NCI-H524 treated with DMSO at 0.1 percent for 48 hours (cell line): ENCODE measurements at places on chromosomes 5 and 9.
A peak's percentile ranks its signal among the peaks of the same experiment; 100 is the strongest.

- no peak for DNase-seq
These were observed 78.4 kb downstream of the SEMA5A start for GRCh38 chr5:9467199-9468059.

DNA sequence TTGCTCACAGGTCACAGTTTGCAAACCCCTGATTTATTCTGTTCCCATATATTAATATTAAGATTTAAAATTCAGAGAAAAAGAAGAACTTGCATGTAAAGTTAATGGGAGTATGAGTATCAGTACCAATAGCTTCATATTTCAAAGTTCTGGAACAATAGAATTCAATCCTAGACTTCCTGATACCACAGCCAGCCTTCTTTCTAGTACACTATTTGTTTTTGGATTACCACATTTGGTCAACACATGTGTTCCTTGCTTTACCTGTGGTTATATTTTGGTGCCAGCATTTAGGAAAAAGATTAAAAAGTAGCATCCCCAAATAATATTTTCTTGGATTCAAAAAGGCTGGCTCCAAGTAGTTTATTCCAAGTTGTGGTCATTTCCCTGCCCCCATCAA lies 49.5 kb downstream of the SPINK5 start:
- no peak for DNase-seq

DNA sequence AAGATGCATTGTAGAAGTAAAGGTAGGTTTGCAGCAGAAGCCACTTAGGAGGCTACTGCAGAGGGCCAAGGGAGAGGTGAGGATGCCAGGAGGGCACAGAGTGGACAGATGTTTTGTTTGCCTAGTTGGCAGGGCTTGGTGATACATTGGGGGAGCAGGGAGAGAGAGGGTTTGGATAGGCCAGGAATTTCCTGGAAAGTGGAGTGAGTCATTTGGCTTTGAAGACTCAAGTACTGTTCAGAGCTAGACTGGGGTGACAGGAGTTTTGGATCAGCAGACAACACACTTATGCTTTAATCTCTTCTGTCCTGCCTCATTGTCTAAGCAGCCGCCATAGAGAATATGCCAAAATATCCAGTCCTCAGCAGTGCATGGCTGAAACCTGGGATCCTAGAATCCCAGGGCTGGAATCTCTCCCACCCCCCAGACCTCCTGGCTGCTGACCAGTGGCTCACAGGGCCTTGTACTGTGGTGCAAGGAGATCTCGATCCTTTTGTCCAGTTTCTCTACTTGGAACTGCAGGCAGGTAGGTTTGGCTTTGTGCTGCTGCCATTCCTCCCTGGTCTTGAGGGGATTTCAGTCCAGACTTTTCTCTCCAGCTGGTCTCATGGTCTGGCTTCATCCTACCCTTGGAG lies 11.0 kb downstream of the TMEM268 start:
- DNase-seq: no peak

- no peak for DNase-seq
These were observed 40.6 kb upstream of the ZNG1F start for GRCh38 chr9:41229408-41230401.

DNA sequence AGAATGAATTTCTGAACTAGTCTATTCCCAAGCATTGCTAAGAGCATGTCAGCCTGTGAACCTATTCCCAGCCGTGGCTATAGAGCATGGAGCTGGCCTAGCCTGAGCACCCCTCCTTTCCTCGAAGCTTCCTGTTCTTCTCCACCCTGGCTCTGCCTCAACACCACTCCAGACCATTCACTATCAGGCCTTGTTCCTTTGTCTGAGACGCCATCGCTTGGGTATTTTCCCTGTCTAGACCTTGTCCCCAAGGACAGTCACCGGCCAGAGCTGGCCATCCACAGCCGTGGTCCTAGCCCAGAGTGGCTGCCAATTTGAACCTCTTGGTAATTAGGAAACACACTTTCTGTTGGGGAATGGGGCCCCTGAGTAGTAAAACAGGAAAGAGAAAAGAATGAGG lies 105.8 kb downstream of the LIFR start:
- DNase-seq: no peak

DNA sequence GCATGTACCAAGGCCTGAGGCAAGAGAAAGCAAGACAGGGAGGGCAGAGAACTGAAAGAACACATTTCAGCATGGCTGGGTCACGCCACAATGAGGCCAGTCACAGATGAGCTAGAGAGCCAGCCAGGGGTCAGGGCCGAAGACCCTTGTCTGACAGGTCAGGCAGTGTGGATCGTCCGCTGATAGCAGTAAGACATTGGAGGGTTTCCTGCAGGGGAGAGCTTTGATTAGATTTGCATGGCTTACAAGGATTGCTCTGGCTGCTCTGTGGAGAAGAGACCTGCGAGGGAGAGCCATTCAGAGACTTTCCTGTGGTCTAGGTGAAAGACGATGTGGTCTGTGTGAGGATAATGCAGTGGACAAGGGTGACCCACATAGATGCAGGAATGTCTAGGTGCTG lies 93.1 kb downstream of the RALGPS1 start:
- no peak for DNase-seq

DNA sequence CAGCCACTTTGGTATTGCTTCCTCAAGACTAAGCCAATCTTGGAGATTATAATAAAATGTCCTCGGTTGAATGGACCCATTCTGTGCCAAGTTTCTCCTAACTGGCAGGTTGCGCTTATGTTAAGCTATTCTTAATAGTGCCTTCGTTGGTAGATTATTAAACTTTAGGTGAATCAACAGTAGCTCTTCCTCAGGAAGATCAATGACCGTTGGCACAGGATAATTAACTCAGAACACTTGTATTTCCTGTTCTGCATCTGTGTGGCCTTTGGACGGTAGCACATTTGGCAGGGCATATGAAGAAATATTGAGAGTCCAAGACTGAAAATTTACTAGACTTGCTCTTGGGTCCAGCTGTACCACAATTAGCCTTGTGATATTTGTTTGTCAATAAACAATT lies 402.9 kb downstream of the MLLT3 start:
- no peak for DNase-seq

- peak; percentile 95 for DNase-seq
These were observed 16.3 kb upstream of the DCP2 start for GRCh38 chr5:112960315-112960714.

DNA sequence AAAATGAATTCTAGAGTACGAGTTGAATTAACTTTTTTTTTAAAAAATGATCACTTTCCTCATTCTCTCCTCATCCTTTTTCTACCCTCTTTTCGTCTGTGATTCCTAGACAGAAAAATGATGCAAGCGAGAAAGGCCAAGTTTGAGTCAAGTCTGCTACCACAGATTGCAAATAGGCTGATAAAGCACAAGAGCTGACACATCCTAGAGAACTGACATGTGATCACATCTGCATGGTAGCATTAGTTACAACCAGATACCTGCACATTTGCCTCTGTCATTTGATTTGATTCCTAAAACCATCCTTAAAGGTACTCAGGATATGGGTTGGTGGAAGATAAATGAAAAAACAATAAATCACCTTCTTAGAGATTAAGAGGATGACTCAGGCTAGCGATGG lies 225.4 kb upstream of the PPP1R2B start:
- DNase-seq: no peak

GRCh38 chr5:147998704-147999103 lies 65.1 kb upstream of the SPINK5 start:
- no peak for DNase-seq

GRCh38 chr5:153543288-153543687 lies 52.8 kb downstream of the GRIA1 start:
- no peak for DNase-seq

DNA sequence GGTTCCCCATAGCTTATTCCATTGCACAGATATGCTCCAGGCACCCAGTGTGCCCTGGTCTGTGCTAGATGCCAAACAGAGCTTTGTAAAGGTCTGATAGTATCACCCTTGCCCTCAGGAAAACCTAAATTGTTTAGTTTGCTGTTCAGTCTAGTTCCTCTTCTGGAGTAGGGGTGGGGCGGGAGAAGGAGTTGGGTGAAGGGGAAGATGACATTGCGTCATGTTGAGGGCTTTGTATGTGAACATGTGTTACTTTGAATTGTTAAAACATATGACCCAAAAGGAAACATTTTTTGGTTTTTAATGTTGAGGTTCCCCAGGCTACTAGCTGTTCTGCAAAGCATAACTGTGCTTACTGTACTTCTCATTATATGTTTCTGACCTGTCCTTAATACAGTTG lies 40.6 kb downstream of the HACD4 start:
- DNase-seq: no peak

DNA sequence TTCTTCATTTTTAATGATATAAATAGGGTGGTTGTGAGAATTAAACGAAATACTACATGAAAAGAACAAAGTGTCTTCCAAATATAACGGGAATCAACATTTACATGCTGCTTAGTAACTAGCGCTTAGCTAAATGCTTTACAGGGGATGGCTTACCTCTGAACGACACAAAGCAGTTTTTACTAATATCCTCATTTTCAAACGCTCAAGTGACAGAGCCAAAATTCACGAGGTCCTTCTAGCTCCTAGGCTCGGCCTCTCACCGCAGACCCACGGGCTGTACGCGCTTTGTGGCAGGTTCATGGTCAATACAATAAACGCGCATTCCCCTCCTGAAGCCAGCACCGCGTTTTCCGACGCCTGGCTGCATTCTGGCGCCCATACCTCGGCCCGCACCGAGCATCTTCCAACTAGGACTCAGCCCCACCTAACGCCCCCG lies 442 bp downstream of the ZNF510 start:
- no peak for DNase-seq

DNA sequence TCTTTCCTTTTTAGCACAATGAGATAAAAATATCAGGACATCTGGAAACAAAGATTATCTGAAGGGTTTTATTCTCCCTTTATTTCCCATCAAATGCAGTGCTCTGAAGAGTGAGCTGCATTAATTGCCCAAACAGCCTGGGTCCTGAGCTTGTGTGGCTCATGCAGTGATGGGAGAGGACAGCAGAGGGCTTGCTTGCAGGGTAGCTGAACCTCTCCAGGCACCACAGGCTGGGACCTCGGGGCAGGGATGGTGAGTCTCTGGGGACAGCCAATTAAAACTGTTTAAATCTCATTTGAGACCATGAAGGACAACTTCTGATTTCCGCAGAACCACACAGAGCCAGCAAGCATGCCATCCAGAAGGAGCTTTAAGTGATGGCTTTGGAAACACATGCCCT lies 71.2 kb downstream of the PLAC8L1 start:
- DNase-seq: no peak

- DNase-seq: no peak
These were observed 9.5 kb downstream of the TOR4A start for GRCh38 chr9:137286975-137287383.

DNA sequence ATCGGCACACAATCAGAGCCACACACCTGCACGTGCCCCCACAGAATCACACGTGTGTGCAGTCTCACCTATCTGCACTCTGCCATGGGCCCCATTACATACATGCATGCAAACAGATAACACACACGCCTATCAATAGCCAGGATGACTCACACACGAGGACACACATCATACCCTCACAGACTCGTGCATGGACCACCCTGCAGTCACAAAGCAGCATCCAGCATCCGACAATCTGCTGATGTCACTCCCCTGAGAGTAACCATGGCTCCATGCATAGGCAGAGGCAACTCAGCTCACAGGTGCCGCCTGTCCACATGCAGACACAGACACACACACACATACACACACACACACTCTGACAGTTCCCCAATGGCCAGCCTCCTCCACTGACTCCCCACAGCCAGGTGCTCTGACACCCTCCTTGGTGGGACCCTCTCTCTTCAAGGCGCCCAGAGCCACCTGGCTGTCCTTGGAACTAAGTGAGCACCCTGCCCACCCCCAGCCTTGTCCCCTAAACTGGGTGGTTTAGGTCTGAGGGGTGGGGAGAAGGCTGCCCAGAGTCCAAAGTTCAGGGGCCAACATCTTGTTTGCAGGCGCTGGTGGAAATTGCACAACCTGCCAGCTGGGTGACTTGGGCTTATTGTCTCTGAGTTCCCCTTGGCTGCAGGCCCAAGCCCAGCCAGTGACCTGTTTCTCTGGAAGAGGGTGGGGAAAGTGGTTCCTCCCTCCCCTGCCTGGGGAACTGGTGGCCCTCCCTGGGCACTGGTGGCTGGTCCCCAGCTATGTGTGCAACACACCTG lies 34.6 kb upstream of the NEK6 start:
- no peak for DNase-seq

DNA sequence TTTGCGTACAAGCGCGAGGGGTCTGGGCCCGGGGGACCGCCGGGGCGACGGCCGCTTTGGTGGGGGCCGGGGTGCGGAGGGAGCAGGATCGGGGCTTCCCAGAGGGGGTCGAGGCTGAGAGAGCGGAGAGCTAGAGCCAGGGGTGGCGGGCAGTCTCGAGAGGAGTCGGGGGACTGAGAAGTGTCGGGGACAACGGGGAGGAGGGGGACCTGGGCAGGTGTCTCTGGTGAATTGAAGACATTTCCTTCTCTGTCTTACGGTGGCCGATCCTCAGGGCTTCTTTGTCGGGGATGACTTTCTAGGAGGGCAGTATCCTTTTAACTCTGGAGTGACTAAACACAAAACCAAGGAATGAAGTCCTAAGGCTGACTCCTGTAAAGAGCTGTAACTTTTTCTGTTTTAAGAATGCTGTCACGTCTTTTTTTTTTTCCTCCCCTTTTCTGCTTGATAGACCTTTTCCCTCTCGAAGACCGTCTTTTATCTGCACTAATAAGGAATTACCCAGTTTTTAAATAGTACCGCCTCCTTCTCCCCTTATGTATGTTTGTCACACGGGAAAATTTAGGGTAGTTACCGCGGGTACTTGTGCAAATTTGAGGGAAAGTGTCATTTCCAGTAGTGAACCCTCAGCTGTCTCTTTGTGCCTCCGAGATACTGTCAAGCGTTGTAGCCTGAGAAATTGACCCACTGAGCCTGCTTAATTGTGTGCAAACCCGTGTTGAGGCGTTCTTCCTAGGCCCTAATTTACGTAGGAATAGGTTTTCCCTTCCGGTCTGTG lies 822 bp downstream of the DENND4C start:
- no peak for DNase-seq

GRCh38 chr5:1918488-1919208 lies 35.9 kb upstream of the IRX4 start:
- DNase-seq: no peak

DNA sequence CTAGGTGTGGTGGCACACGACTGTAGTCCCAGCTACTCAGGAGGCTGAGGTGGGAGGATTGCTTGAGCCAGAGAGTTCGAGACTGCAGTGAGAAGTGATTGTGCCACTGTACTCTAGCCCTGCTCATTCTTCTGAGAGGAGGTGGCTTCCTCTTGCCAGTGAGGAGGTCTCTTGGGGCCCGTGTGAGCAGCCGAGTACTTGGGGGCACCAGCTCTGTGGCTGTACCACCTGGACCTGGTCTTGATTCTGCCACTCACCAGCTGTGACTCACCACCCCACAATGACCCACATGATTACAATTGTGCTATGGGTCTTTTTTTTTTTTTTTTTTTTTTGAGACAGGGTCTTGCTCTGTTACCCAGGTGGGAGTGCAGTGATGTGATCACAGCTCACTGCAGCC lies 18.0 kb upstream of the CRB2 start:
- DNase-seq: no peak

DNA sequence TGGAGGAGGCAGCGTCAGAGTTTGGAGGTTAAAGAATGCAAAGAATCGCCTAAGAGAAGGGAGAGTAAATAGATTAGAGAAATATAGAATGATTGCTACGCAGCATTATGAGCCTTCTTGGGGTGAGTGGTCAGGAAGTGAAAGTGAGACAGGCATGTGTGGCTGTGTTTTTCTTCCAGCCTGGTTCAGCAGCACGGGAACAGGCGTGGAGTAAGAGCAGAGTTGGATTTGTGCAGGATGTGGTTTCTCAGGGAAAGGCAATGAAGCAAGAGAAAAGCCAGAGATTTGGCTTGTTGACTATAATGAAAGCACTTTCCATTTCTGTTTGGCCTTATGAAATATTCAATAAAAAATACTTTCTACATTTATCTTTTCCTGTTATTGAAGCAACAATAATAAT lies 34.3 kb upstream of the FRMD3 start:
- no peak for DNase-seq

GRCh38 chr5:81794226-81794625 lies 43.3 kb upstream of the SSBP2 start:
- DNase-seq: no peak
